ENCODE measurements at places on chromosomes 4 and X. TPM values are rescaled to one million over a fixed set of nuclear protein-coding genes. Genes with fewer than 3 reads are reported as not detected.
A peak's percentile ranks its signal among the peaks of the same experiment; 100 is the strongest.

DNA sequence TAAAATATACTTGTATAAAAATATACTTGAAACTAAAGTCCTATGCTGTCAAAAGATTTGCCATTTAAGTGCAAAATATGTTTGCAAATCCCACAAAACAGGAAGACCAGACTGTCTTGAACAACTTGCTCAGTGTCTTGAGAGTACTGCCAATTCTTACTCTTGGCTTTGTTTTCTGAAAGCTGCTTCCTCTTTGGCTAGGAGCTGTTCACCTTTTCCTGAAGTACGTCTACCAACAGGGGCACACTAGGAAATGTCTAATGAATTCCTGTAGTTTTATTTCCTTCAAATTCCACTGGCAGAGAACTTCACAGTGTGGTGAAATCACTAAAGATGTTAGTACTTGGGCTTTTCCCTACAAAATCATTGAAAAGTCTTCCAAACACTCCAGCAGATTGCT lies 46.4 kb upstream of the ABCG2 start:
- H3K36me3 ChIP-seq = no peaks in the 10 kb centered on the region
- no peaks in the 10 kb centered on the region for H3K4me1 ChIP-seq
- no peaks in the 10 kb centered on the region for H3K27me3 ChIP-seq
- no peak overlapping the region for H3K27ac ChIP-seq
- H3K4me3 ChIP-seq = no peak overlapping the region

DNA sequence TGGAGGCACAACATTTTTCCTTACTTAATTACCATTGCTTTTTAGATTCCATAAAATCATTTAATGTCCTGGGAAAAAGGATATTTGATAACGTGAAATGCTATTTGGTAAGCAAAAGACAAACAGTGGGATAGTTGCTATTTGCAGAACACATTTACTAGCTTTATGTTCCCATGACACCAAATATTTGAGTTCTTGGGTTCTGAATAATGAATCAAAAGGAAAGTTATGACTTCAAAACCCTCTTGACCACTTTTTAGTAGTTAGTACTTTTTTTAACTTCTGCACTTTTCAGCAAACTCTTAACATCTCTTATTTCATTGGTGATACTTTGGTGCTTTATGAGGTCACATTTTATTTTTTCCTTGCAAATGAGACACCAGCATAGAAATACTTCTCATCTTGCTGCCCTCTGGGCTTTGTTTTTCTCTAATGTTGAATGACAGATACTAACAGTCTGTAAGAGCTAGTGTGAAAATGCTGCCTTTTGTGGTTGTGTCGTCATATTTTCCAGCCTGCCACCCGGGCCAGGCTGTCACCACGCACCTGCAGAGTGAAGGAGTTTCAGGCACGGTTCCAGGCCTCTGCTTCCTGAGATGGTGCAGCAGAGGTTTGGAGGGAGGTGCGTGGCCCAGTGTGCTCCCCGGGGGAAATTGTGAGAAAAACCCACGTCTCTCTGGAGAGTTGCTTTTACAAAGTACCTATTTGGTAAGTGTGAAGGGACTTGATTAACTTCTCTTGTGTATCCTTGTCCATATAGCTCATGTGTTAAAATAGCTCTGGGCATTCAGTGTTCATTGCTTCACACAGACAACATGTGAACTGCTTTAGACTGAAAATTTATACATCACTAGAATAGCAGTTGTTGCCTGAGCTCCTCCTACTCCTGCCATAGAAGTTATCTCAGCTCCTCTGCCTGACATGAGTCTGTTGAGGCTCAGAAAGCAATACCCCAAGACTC lies 34.7 kb downstream of the MSL3 start:
- H3K27ac ChIP-seq = peak overlapping the region; percentile 10
- H3K27me3 ChIP-seq = no peaks in the 10 kb centered on the region
- no peak overlapping the region for H3K4me3 ChIP-seq
- no peaks in the 10 kb centered on the region for H3K36me3 ChIP-seq
- DNase-seq = no peak

- no peaks in the 10 kb centered on the region for H3K36me3 ChIP-seq
- H3K4me3 ChIP-seq = no peak overlapping the region
- no peaks in the 10 kb centered on the region for H3K4me1 ChIP-seq
- H3K27me3 ChIP-seq = no peaks in the 10 kb centered on the region
- no peak overlapping the region for H3K27ac ChIP-seq
These were observed 415.1 kb downstream of the FAM133A start for GRCh38 chrX:94089149-94089548.

- no peaks in the 10 kb centered on the region for H3K4me1 ChIP-seq
- H3K27me3 ChIP-seq = no peaks in the 10 kb centered on the region
- no peaks in the 10 kb centered on the region for H3K36me3 ChIP-seq
- no peak overlapping the region for H3K4me3 ChIP-seq
- no peak overlapping the region for H3K27ac ChIP-seq
- no peak for DNase-seq
These were observed 115.0 kb upstream of the MBNL3 start for GRCh38 chrX:132603700-132604286.

DNA sequence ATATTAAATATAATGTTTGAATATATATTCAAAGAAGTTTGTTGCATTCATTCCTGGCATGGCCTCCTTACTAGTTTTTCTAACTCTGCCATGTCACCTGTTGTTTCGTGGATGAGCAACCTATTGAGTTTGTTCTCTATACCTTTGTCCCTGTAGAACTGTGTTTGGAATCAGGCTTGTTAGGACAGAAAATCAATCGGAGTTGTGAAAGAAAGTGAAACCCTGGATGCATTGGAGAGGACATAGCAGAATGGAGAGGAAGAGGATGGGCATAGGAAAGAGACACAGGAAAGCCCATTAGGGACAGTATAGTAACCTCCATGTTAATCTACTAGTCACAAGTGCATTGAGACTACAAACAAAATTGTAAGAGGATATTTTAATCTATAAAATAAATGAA lies 31.2 kb downstream of the ANK2 start:
- no peaks in the 10 kb centered on the region for H3K27me3 ChIP-seq
- H3K36me3 ChIP-seq = no peaks in the 10 kb centered on the region
- no peaks in the 10 kb centered on the region for H3K4me1 ChIP-seq
- DNase-seq = no peak
- H3K4me3 ChIP-seq = no peak overlapping the region

DNA sequence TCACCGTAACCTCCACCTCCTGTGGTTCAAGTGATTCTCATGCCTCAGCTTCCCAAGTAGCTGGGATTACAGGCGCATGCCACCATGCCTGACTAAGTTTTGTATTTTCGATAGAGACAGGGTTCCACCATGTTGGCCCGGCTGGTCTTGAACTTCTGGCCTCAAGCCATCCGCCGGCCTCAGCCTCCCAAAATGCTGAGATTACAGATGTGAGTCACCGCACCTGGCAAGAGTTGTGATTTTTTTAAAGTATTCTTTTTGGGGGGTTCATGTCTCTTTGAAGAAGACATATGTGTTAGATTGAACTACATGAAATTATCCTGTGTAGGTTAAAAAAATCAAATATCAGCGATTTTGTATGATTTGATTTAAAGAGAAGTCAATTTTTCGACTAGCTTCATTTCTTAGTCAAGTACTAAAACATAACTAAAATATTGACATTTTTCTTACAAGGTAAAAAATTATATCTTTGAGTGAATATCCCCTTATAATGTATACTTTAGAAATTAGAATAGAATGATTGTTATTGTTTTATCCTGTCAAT lies 60.3 kb upstream of the ANTXR2 start:
- no peak for DNase-seq
- no peak overlapping the region for H3K27ac ChIP-seq
- no peak overlapping the region for H3K4me3 ChIP-seq
- no peaks in the 10 kb centered on the region for H3K27me3 ChIP-seq
- H3K36me3 ChIP-seq = no peaks in the 10 kb centered on the region

GRCh38 chr4:171644430-171645057 lies 168.7 kb upstream of the GALNTL6 start:
- no peak for DNase-seq
- no peaks in the 10 kb centered on the region for H3K27me3 ChIP-seq
- peak overlapping the region; percentile 10 for H3K4me3 ChIP-seq
- H3K4me1 ChIP-seq = no peaks in the 10 kb centered on the region
- H3K36me3 ChIP-seq = no peaks in the 10 kb centered on the region

GRCh38 chr4:157932936-157933335 lies 239.9 kb downstream of the GASK1B start:
- no peak overlapping the region for H3K4me3 ChIP-seq
- H3K27ac ChIP-seq = no peak overlapping the region
- no peaks in the 10 kb centered on the region for H3K36me3 ChIP-seq

GRCh38 chrX:17499512-17499911 lies 124.5 kb downstream of the NHS start:
- no peak for DNase-seq
- no peak overlapping the region for H3K27ac ChIP-seq
- H3K27me3 ChIP-seq = no peaks in the 10 kb centered on the region
- H3K4me1 ChIP-seq = no peaks in the 10 kb centered on the region
- no peak overlapping the region for H3K4me3 ChIP-seq

- H3K27me3 ChIP-seq = no peaks in the 10 kb centered on the region
- H3K4me3 ChIP-seq = no peak overlapping the region
- DNase-seq = no peak
- no peaks in the 10 kb centered on the region for H3K36me3 ChIP-seq
- no peaks in the 10 kb centered on the region for H3K4me1 ChIP-seq
- no peak overlapping the region for H3K27ac ChIP-seq
These were observed 268.6 kb upstream of the SLIT2 start for GRCh38 chr4:19983072-19983471.

DNA sequence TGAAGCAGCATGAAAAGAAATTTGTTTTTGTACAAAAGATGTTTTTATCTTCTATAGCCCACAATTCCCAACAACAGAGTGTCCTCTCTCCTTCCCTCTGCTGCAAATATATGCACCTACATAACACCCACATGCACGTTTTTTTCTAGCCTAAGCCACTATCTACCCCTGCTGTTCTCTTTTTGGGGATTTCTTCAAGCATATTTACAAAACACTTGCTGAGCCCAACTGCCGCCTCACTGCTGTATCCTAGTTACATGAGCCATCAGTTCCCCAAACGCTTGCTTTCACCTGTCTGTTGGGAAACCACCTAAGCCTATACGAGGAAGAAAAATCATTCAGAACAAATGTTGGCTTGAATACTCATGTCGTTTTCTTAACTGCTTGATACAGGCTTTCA lies 127.2 kb downstream of the CHRNA9 start:
- peaks cover 14% of the 10 kb centered on the region for H3K4me1 ChIP-seq
- no peak overlapping the region for H3K27ac ChIP-seq
- no peaks in the 10 kb centered on the region for H3K36me3 ChIP-seq
- no peak overlapping the region for H3K4me3 ChIP-seq
- H3K27me3 ChIP-seq = no peaks in the 10 kb centered on the region
- no peak for DNase-seq

- DNase-seq = no peak
- H3K4me3 ChIP-seq = peak within 1 kb of the TSS; percentile 49
- H3K4me1 ChIP-seq = no peaks in the 10 kb centered on the region
- H3K27ac ChIP-seq = peak within 1 kb of the TSS; percentile 76
- H3K27me3 ChIP-seq = no peaks in the 10 kb centered on the region
- H3K36me3 ChIP-seq = no peaks in the 10 kb centered on the region
These were observed at the start of gene ENPEP for GRCh38 chr4:110475881-110476818. Gene ENPEP (plus strand): TSS chr4:110476155. CDS start chr4:110476415, 260 bp downstream.

- H3K27me3 ChIP-seq = no peaks in the 10 kb centered on the region
- no peak for DNase-seq
- peaks cover 37% of the 10 kb centered on the region for H3K4me1 ChIP-seq
- no peak overlapping the region for H3K27ac ChIP-seq
- H3K4me3 ChIP-seq = no peak overlapping the region
These were observed 15.1 kb downstream of the MCUB start for GRCh38 chr4:109574931-109575804.

DNA sequence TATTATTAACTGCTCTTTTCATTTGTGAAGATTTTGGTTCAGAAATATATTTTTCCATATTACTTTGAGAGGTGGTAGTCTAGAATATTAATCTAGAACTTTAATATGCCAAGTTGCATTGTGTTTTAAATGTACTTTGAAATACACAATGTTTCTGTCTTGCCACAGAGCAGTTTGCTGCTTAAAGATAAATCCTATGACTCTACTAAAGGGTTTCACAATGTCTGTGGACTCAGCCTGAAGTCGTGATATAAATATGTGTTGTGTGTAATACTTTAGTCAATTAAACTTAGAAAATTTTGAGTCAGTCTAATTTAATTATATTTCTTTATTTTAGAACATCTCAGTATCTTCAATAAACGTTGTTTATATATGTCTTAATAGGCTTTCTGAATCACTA lies 1771.7 kb upstream of the PCDH7 start:
- H3K36me3 ChIP-seq = no peaks in the 10 kb centered on the region
- H3K4me3 ChIP-seq = no peak overlapping the region
- H3K4me1 ChIP-seq = no peaks in the 10 kb centered on the region
- no peak for DNase-seq
- no peaks in the 10 kb centered on the region for H3K27me3 ChIP-seq
- H3K27ac ChIP-seq = no peak overlapping the region

DNA sequence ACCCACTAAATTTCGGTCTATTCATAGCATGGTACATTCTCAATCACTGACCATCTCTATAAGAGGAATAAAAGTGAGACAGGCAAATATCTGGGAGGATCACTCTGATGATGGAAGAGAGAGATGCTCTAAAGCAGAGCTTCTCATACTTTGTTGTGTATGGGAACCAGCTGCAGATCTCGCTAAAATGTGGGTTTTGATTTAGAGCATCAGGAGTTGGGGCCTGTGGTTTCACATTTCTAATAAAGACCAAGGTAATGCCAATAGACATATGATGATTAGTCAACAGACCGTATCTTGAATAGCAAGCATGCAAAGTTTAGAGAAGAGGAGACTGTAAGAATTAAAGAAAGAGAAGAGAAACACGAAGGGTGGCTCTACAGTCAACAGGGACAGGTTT lies 107.4 kb upstream of the FTHL17 start:
- H3K4me1 ChIP-seq = no peaks in the 10 kb centered on the region
- no peaks in the 10 kb centered on the region for H3K36me3 ChIP-seq

- no peak overlapping the region for H3K4me3 ChIP-seq
- no peak for DNase-seq
- H3K27me3 ChIP-seq = no peaks in the 10 kb centered on the region
- H3K36me3 ChIP-seq = no peaks in the 10 kb centered on the region
These were observed 89.4 kb upstream of the TRIM2 start for GRCh38 chr4:153114771-153115321.

DNA sequence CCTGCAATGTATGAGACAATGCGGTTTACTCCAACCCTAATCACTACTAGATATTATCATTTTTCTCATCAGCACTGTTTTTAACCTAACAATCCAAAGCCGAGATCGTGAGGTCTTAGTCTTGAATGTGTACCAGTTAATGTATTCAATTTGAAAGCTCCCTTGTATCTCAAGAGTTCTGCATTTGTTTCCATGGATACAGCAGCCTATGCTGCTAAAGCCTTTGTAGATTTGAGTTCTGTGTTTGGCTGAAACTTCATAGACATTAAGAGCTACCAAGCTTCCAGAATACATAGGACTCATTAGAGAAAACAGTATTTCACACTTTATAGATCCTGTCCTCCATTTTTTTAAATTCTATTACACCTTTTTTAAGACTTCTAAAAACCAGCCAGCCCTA lies 39.9 kb downstream of the SLC9A6 start:
- H3K36me3 ChIP-seq = no peaks in the 10 kb centered on the region
- no peak overlapping the region for H3K27ac ChIP-seq
- DNase-seq = no peak
- H3K27me3 ChIP-seq = no peaks in the 10 kb centered on the region
- no peak overlapping the region for H3K4me3 ChIP-seq

- no peaks in the 10 kb centered on the region for H3K4me1 ChIP-seq
- H3K4me3 ChIP-seq = no peak overlapping the region
These were observed 51.9 kb downstream of the TET2 start for GRCh38 chr4:105198541-105198940.

- no peaks in the 10 kb centered on the region for H3K27me3 ChIP-seq
- no peak for DNase-seq
- H3K27ac ChIP-seq = peak overlapping the region; percentile 86
- H3K4me3 ChIP-seq = no peak overlapping the region
- peaks cover 16% of the 10 kb centered on the region for H3K36me3 ChIP-seq
These were observed 58.3 kb upstream of the CD99 start for GRCh38 chrX:2632533-2633504.

Gene FIP1L1
- 87.0 TPM for total RNA-seq

Gene HELT
- not detected for total RNA-seq

Gene PAK3
- total RNA-seq = 3.9 TPM

Gene GRK4
- 1.8 TPM for total RNA-seq

Gene TMPRSS11D
- total RNA-seq = not detected

Gene CYBB
- total RNA-seq = 156 TPM

Measured in spleen (tissue), 13 donors.